ENCODE measurements at places on chromosomes 2 and 18.
A peak's percentile ranks its signal among the peaks of the same experiment; 100 is the strongest.

- peak; percentile 34 for DNase-seq
Measured at GRCh38 chr2:209425471-209426071, 1.7 kb downstream of the MAP2 start.

GRCh38 chr2:1540481-1540880 lies 127.2 kb downstream of the TPO start:
- DNase-seq = no peak

GRCh38 chr2:211748339-211748738 lies 790.3 kb downstream of the ERBB4 start:
- DNase-seq = no peak

DNA sequence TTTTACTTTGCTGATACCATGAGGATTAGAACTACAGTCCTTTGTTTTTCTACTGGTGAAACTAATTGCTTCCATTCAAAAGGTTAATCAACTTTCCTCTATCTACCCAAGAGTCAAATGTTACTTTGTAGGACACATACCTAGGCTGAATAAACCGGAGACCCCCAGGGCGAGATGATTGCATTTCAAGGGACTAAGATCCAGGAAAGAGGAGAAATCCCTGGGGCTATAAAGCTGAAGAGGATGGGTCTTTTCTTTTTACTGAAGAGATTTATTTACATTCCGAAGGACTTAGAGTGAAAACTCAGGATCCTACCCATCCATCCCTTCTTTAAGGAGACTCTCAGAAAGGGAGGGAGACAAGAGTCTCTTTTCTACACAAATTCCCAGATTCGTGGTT lies 331.9 kb downstream of the CDH19 start:
- DNase-seq = no peak

- no peak for DNase-seq
Measured at GRCh38 chr2:214465363-214466146, 54.7 kb downstream of the VWC2L start.
